Right lung (tissue), 10 donors: ENCODE measurements at places on chromosomes 13 and 19. TPM values are rescaled to one million over a fixed set of nuclear protein-coding genes. Genes with fewer than 3 reads are reported as not detected.

Gene ARGLU1
- polyA plus RNA-seq = 333 TPM

Gene PSG4
- polyA plus RNA-seq = 1.4 TPM

Gene CDC34
- polyA plus RNA-seq = 45.2 TPM

Gene CYP2F1
- 0.29 TPM for polyA plus RNA-seq

Gene IL11
- 0.69 TPM for polyA plus RNA-seq

Gene CPT1C
- polyA plus RNA-seq = 31.3 TPM

Gene SOX21
- polyA plus RNA-seq = 0.61 TPM

Gene FPR1
- polyA plus RNA-seq = 2.4 TPM

Gene LGALS13
- polyA plus RNA-seq = not detected

Gene CACNG8
- 0.13 TPM for polyA plus RNA-seq

Gene NKG7
- polyA plus RNA-seq = 7.9 TPM

Gene C13orf42
- not detected for polyA plus RNA-seq

Gene SERPINE3
- polyA plus RNA-seq = 0.86 TPM

Gene ARHGAP45
- 9.0 TPM for polyA plus RNA-seq

Gene GJB2
- 0.66 TPM for polyA plus RNA-seq

Gene SLITRK6
- 51.3 TPM for polyA plus RNA-seq

Gene ZNF497
- polyA plus RNA-seq = 4.7 TPM

Gene THAP8
- 9.0 TPM for polyA plus RNA-seq

Gene ZNF253
- polyA plus RNA-seq = 43.0 TPM

Gene ANKRD10
- 472 TPM for polyA plus RNA-seq

Gene ZSWIM9
- polyA plus RNA-seq = 7.7 TPM

Gene SSC5D
- polyA plus RNA-seq = 15.6 TPM

Gene TRPM4
- polyA plus RNA-seq = 20.0 TPM

Gene POSTN
- polyA plus RNA-seq = 796 TPM

Gene PLPP2
- polyA plus RNA-seq = 7.3 TPM

Gene ZNF772
- polyA plus RNA-seq = 21.2 TPM
